ENCODE measurements at places on chromosomes 1 and 21.

GRCh38 chr1:33429332-33429731 is 1.6 kb downstream of the PHC2 start:
- DNase-seq, result no peak

- DNase-seq, result no peak
Measured at GRCh38 chr21:33938381-33938780, 22.8 kb upstream of the ATP5PO start.

- no peak for DNase-seq
Measured at GRCh38 chr1:162954824-162955223, 93.8 kb upstream of the CCDC190 start.

DNA sequence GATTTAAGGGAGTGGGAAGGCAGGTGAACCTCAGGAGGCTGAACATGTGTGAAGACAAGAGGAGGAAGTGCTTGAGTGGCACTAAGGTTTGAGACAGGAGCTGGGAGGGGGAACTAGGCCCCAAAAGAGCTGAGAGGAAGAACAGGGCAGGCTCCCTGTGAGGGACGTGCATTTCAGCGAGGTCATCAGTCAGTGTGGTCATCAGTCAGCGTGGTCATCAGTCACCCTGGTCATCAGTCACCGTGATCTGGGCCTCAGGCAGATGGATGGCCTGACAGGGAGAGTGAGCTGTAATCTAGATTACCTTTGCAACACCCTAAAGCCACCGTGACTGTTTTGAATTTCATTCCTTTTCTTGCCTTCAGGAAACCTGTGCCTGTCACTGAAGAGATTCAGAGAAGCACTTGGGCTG is 29.1 kb downstream of the VTCN1 start:
- no peak for DNase-seq

DNA sequence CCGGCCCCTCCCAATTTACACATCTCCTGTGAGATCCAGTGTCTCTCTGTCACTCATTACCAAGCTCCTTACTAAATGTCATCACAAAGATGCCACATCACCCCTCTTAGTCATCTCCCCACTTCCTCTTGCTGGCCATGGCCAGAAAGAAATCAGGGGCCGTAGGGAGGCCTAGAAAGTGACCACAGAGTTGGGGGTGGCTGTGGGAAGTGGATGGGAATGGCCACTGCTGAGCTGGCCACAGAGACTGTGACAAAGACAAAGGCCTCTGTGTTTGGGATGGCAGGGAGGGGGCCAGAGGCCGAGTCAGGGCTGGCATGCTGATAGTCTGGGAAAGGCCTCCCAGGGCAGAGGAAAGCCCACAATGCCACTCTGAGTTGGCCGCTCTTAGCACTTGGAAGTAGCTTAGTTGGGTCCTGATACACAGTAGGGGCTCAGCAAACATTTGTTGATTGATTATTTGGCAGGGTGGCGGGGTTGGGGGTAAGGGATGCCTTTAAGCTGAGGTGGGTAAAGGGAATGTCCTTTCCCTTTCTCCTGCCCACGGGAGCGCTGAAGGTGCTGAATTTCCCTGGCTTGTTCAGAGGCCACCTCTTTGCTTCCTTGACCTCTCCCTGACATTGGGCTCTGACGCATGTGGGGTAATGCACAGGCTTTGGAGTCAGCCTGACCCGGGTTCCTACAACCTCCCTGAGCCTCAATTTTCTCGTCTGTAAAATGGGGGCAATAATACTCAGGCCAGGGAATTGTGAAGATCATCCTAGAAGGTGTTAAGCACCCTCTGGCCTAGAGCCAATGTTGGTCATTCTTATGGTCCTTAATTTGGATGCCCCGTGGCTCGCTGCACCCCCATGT is 13.2 kb downstream of the NAV1 start:
- no peak for DNase-seq

All from kidney (tissue), 22 donors.